ENCODE measurements at places on chromosomes 4 and X. TPM values are rescaled to one million over a fixed set of nuclear protein-coding genes. Genes with fewer than 3 reads are reported as not detected.

AWAT2 gene
- not detected for total RNA-seq

DNA sequence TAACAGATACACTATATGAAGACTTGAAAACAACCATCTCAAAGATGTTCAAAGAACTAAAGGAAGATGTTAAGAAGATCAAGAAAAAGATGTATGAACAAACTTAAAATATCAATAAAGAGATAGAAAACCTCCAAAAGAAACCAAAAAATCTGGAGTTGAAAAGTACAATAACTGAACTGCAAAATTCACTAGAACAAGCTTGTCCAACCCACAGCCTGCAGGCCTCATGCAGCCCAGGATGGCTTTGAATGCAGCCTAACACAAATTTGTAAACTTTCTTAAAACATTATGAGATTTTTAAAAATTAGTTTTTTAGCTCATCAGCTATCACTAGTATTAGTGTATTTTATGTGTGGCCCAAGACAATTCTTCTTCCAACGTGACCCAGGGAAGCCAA is 77.0 kb upstream of the DCTD start:
- no peak for ATAC-seq

- no peak for ATAC-seq
Measured at GRCh38 chr4:139806929-139807328, 141.3 kb downstream of the MGST2 start.

DNA sequence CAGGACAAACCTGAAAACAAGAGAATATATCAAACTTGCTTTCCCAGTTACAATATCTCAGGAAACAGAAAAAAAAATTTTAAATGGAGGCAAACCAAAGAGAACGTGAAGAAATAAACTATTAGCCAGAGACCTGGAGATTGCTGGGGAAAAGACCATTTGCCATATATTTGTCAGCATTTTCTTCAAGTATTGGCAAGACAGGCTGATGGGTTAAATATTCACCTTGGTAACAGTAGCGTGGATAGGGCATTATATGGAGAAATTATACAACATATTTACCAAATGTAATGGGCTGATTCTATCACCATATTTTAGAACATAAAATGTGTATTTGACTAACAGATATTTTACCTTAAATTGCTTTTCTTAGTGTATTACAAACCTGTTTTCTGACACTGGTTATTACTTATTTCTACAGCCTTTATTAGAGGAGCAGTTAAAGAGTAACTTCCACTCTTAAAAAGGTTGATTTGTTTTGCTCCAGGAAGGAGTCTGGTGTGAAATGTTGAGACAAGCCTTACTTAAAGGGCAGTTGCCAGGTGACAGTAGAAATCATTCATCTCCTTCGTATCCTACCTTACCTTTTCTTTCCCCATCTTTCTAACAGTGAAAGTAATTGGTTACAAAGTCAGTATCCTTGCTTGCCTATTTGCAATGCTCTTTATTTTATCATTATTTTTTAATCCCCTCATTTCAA is 575.5 kb downstream of the GBA3 start:
- no peak for ATAC-seq

Data from gastroesophageal sphincter (tissue), 4 donors.